ENCODE measurements at places on chromosomes 3 and 15. TPM values are rescaled to one million over a fixed set of nuclear protein-coding genes. Genes with fewer than 3 reads are reported as not detected.

DUOX2 gene
- total RNA-seq = 0.08 TPM

GHRL gene
- total RNA-seq = not detected

C3orf70 gene
- 0.10 TPM for total RNA-seq

PRR20G gene
- not detected for total RNA-seq

GRCh38 chr3:170914690-170915089, 6.3 kb upstream of the EIF5A2 start:
- DNase-seq = no peak

DNA sequence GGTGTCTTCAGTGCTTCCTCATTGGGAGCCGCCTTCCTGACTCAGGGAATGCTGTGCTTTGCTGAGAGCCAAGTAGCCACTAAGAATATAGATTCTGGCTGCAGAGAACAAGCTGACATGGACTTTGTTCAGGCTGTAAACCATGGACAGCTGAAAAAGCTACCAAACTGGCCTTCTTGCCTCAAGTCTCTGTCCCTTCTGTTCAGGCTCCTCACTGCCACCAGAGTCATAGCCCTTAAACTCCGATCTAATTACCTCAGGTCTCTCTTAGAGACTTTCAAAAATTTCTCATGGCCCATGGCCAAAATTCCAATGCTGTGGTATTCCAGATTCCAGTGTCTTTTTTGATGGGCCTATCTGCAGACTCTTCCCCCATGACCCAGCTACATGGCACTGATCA, 19.4 kb upstream of the PTX3 start:
- DNase-seq = no peak

DNA sequence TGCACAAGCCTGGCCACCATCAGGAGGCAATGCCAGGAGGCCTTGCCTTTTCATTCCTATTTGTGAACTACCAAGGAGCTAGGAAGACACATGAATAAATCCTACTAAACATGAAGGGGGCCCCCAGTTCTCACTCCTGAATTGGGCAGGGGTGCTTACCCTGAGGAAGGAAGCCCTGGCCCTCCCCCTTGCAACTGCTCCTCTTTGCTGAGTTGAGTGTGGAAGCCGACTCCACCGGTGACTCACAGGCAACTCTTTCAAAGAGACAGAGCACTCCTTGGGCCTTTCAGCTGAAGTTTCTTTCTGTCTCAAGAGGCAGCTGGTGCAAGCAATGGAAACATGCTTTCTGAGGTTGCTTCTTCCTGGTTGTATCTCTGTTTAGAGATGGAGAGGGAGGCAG, 1.7 kb downstream of the GABRG3 start:
- no peak for DNase-seq

GRCh38 chr3:39644176-39644575, 165.2 kb upstream of the MYRIP start:
- DNase-seq = no peak

DNA sequence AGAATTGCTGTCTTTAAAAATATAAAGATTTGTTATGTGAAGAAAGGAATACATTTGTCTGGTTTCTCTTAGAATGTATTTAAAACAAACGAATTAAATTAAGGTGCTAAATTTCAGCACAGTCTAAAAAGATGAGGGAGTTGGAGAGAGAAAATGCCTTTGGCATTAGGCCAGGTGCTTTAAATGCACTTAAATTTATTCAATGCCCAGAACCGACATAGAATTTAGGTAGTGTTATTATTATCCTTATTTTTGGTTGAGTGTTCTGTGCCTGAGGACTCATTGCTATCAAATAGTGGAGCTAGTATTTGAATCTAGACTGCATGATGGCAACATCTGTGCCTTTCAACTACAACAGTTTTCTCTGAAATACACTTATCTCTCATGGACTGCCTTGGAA, 287.5 kb downstream of the RBMS3 start:
- no peak for DNase-seq

DNA sequence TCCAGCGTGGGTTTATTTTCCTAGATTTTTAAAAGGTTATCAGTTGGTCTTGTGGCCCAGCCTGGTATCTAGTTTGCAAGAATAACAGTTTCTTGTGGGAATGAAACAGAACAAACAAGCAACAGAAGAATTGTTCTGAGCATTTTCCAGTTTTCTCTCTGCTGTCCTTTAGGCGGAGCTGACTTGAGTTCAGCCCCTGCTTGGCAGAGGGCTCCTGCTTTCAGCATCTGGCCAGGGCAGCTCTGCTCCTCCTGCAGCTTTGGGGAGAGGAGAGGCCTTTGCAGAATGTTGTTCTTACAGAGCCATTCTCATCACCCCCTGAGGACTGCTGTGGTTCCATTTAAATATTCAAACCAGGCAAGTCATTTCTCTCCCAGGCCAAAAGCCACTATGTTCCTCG, 117.7 kb downstream of the ALDH1A2 start:
- DNase-seq = no peak

GRCh38 chr15:92077353-92078085, 224.0 kb downstream of the SLCO3A1 start:
- no peak for DNase-seq

DNA sequence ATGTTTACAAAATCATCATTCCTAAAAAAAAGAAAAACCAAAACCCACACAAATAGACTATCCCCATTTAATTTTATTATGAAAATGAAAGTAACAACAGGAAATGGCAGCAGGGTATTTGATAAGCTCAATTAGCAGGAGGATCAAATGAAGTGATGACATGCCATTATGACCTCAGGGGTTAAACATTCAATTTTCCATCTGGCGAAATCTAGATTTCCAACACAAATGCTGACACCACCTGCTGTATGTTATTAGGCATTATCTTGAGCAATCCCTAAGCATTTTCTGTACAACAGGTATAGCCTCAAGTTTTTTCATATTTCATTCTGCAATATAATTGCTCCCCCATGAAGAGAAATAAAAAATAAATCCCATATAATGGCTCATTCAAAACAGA, 57.1 kb downstream of the SHQ1 start:
- no peak for DNase-seq

DNA sequence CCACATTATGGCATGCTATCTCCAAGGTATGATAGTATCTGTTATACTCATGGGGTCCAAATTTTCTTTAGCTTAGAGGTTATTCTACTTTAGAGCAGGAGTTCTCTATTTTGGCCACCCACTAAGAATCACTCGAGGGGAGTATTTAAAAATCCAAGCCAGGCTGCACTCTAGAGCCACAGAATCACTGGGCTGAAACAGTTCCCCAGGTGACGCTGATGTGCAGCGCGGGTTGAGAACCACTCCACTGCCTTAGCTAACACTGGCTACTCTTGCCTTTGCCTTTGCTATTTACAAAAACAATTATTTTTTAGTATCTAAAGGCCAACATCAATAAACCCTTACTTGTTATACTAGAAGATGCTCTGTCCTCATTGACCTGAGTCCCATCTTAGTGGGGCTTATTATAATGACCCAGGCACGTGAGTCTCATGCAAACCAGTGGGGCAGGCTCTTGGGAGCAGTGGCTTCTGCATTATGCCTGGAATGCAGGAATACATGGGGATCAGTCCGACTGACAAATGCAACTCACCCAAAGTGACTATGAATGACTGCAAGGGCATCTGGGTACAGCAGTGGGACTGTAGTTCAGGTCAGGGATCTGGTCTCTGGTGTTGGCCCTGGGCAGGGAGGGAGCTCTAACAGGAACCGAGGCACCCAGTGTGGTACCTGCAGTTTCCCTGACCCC, 21.7 kb upstream of the CGNL1 start:
- DNase-seq = no peak

GRCh38 chr3:16439163-16439847, 74.2 kb downstream of the RFTN1 start:
- DNase-seq = no peak

DNA sequence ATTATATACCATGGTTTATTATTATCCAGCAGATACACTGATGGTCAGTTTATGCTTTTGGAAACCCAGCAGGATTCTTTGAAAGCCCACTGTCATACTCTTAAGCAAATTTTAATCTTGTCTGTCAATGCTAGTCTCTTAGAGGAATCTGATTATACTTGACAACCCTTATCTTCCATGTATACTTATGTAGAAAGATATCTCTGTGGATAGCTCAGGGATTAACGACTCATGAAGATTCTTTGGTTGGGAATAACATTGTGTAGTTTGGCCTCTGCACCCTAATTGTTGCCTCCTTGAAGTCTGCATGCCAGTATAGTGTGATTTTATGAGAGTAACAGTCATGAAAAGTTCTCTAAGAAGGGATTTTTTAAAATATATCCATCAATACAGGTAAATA, 33.0 kb downstream of the FILIP1L start:
- no peak for DNase-seq

GRCh38 chr3:189353318-189353965, 181.7 kb downstream of the TPRG1 start:
- no peak for DNase-seq

- DNase-seq = no peak
Measured at GRCh38 chr3:143855183-143855582, 6.9 kb upstream of the SLC9A9 start.

DNA sequence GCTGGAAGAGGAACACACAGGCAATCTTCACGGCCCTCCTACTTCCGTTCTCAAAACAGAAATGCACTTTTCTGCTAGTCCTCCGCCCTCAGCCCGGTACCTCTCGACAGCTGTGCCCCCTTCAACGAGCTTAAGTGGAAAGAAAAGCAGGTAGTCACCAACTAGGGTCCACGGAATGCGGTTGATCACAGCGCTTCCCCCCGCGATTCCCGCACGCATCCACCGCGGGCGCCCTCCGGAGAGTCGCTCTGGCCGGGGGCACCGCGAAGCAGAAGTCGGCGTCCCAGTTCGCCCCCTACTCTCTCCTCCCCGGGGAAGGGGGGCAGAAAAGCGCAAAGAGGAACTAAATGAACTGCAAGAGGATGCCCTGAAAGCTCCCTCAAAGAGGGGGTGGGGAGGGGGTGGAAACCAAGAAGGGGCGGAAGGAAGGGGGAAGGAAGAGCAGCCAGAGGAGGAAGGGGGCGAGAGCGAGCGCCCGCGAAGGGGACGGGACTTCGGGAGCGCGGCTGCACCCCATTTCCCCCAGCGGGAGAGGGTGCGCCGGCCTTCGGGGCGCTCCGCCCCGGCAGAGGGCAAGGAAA, 738 bp downstream of the ACAP2 start:
- DNase-seq = no peak

DNA sequence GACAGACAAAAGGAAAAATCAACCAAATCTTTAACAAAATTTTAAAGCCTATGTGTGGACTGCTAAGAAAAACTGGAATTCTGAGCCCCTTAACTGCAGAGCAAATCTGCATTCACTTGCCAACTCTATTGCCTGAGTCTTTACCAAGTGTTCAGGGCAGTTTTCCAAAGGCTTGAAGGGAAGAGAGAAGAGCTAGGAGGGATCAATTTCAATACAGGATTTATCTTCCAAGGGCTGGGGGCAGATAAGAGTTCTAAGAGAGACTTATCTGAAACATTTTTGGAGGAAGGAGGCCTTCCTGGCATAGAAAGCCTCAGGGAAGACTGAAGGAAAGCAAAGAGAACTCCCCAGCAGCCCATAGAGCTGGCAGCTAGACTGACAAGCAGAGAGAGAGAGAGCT, 31.4 kb upstream of the LSAMP start:
- DNase-seq = no peak

DNA sequence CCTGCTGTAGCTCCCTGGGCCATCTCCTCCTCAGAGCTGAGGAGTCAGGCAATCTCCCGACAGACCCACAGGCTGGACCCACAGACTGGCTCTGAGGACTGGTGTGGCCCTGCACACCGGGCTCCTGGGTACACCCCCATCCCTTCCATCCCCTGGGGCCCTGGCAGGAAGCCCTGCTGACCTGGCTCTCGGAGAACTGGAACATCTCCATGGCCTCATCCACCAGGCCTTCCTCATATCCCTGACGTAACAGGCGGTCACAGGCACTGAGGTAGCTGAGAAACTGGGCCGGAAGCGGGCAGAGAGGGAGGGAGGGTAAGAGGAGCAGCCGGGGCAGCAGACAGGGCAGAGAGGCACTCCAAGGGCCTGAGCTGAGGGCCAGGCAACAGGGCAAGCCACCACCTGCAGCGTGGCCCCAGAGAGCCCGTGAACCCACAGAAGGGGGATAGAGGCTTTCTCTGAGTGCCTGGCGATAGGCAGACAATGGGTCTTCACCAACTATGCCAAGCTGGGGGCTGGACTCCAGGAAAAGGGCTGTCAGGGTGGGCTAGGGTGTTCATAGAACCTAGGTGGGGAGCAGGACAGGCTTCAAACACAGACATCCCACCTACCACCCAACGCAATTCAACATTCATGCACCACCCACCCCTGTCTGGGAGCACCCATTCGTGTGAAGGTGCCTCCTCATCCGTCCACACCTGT, 17.9 kb downstream of the KBTBD13 start:
- no peak for DNase-seq

DNA sequence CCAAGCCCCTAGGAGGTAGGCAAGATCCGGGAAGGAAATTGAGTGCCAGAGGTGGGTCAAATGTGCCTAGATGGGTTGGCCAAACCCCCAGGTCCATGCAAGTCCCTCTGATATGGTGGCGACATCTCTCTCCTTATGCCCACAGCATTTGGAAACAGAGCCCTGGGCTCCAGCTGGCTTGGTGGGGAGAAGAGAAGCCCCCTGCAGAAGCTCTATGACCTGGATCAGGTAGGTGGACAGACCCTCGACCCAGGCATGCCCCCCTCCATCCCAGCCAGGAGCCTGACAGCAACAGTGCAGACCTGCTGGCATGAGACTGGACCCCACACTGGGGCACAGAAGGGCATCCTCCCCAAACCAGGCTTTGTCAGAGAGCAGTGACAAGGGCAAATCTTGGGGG, 12.2 kb downstream of the CHST13 start:
- no peak for DNase-seq

GRCh38 chr15:68603951-68604350, 25.2 kb downstream of the CORO2B start:
- no peak for DNase-seq

DNA sequence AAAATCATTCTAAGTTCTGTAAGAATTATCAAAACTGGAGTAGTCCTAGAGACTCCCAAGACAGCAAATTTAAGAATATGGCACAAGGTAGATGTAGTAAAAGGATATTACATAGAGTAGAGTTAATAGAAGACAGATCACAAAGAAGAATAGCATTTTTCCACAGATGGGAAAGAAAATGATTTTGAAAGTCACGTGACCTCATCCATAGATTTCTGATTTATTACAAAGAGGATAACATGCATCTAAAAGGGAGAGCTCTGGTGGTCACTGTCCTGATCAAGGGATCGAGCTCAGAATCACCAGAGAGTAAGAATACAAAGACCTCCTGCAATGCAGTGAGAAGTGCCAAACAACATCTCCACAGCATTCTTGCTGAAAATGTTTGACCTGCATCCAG, 354.4 kb downstream of the TBL1XR1 start:
- no peak for DNase-seq

Data from Panc1 (cell line).